ENCODE measurements at places on chromosomes 6 and 20.

DNA sequence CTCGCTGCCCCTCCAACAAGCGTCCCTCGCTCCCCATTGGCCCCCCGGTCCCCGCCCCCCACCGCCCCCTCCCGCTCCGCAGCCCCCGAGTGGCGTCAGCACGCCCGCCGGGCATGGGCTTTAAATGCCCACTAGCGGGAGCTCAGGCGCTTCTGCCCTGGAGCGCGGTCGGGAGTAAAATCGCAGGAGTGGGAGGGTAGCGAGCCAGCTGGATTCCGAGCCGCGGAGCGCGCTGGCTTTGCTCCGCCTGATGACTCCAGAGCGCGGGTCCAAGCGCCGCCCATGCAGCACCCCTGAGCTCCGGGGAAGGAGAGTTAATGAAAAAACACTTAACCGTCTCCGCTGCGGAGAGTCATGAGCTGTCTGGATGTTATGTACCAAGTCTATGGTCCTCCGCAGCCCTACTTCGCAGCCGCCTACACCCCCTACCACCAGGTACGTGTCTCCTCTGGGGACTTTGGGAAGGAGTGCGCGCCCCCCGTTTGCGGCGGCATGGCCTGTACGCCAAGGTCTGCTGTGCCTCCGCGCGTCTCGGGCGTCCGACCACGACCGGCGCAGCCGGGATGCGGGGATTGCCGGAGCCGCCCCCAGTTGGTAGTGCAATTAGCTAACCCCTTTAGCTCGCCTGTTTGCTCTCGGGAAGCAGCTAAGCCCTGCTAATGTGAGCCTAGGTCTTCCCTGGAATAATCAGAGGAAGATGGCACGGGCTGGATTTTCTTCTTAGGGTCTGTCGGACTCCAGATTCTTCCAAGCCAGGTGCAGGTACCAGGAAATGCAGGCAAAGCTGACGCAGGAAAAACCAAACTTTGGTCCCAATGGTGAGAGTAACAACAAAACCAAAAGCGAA is at the start of gene VGLL2:
VGLL2 (plus strand) TSS at position 149 of the 847 bp plus-strand sequence; CDS start at position 355, 206 bp downstream.
- peak; percentile 28 for DNase-seq

DNA sequence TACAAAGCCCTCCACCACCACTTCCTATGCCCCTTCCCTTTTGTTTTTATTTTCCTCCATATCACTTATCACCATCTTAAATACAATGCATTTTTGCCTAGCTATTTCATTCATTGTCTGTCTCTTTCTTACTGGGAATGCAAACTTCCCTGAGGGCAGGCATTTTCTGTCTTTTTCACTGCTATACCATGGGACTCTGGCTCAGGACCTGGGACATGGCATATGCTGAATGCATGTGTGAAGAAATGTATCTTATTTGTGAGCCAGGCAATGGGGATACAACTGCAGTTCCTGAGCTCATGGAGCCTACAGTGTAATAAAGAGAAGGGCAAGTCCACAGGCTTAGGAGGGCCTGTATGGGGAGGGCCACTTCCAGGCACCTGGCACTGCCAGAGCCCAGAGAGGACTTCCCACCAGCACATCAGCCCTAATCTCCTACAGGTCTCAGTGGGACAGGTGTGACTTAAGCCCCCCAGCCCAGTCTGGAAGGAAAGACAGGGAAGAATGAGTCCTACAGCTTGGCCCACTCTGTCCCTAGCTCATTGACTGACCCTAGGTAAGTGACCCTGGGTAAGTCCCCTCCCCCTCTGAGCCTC is 43.2 kb downstream of the TFEB start:
- no peak for DNase-seq

DNA sequence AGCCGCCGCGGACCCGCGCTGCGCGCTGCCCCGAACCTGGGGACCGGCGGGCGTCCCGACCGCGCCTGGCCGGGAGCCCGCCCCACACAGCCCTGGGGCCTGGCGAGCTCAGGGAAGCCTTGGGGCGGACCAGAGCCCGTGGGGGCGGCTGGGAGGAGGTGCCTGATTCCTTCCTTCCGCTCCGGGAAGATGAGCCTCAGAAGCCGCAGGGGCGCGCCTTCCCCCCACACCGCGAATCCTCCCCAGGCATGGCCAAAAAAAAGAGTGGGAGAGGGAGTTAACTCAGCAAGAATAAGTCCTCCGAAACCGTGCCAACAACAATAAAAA is at the start of gene CBLN4:
CBLN4 (minus strand) TSS at position 131 of the 327 bp plus-strand sequence. CDS start 1,348 bp downstream, outside the sequence.
- DNase-seq, result no peak

- DNase-seq, result peak; percentile 91
These were observed 891.4 kb downstream of the TFAP2A start for GRCh38 chr6:9523462-9523861.

DNA sequence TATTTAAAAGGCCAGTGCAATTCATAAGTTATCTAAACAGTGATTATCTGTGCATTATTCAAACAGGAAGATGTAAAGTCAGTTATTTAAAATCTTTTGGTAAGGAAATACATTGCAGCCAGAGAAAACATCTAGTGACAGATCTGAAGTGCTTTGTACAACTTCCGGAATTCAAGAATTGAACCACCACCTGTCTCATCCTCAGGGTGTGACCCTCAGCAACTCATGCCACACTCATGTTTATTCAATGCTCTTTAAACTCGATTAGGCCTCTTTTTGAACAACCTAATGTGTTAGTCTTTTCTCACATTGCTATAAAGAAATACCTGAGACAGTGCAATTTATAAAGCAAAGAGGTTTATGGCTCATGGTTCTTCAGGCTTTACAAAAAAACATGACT is 62.6 kb upstream of the GGTLC1 start:
- no peak for DNase-seq

GRCh38 chr6:133202610-133203343 is 38.4 kb upstream of the EYA4 start:
- DNase-seq, result peak; percentile 48

DNA sequence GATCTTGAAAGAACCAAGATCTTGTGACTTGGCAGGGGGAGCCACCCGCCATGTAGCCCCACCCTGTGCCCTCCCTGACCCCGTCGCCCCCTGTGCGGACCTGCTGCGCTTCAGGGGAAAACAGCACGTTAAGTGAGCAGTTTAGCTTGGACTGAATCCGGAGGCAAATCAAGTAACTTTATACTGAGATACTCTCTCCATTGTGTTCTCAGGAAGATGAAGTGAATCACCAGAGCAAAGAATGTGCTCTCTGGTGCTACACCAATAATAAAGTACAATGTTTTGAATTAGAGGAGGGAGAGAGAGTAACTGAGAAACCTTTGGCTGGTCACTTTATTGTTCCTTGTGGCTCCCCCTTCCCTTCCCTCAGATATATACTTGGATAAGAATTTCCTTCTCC is 83.4 kb downstream of the TXNDC5 start:
- DNase-seq, result peak; percentile 41

- no peak for DNase-seq
These were observed 109.9 kb upstream of the HEY2 start for GRCh38 chr6:125639466-125640020.

DNA sequence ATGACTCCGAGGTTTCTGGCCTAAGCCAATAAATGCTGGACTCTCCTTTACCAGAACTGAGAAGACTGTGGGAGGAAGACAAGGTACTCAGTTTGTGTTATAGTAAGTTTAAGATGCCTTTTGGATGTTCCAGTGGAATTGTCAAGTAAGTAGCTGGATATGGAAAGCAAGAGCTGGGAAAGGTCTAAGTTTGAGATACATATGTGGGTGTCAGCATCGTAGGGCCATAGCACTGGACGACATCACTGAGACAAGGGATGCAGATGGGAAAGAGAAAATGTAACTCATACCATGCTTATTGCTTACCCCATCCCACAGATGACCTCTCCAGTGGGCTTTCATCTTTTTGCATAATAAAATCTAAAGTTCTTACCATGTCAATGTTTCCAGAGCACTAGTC is 45.5 kb upstream of the ZNF217 start:
- no peak for DNase-seq

DNA sequence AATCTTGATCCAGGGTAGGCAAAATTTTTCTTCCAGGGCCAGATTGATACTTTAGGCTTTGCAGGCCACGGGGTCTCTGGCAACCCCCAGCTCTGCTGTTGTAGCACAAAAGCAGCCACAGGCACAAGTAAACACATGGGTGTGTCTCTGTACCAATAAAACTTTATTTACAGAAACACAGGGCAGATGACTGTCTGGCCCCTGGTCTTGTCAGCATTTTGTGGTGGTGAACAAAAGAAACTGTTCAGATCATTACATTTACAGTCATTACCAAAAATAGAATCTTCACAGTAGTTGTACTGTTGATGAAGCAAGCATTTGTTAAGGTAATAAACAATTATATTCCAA is 45.0 kb upstream of the KIF25 start:
- DNase-seq, result no peak

DNA sequence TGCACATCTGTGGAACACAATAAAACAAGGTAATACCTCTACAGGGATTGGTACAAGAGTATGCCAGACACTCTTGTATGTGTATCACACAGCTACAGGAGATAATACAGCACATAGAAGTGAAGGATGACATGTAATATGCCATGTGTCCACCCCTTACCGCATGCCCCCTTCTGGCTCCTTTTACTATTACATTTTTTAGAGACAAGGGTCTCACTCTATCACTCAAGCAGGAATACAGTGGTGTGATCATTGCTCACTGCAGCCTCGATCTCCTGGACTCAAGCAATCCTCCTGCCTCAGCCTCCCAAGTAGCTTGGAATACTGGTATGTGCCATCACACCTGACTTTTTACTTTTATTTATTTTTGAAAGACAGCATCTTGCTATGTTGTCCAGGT is 4.2 kb upstream of the NCR3 start:
- peak; percentile 29 for DNase-seq

DNA sequence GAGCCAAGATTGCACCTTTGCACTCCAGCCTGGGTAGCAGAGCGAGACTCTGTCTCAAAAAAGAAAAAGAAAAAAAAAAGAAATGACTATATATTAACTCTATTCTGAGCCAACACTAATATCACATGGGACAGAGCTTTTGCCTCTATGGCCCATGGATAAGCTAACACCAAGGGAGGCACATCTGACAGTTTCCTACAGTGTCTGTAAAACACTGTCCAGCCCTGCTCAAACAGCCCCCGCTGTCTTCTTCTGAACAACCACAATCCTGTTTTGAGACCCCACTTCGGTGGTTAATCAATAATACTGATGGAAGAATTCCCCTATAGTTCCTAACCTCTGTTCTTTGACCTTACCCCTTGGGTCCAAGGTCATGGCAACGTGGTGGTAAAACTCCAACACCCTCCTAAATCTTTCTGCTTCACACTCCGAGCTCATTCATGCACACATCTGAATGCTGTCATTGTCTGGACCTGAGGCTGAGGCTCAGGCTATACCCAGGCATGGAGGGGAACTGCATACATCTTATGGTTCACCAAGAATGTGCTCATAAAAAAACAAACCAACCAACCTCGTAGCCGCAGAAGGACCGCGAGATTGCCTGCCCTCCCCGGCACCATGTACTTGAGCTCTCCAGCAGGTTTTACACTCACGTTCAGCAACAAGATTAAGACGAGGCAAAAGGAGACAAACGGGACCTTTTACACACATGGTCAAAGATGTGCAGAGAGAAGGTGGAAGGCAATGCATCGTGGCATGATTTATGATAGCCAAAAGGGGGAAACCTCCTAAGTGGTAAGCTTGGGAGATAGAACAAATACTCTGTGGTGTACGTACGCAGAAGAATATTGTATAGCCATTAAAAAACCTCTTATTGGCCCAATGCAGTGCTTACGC is 105.4 kb upstream of the NFATC2 start:
- DNase-seq, result no peak
